ENCODE measurements at places on chromosomes 11 and 22.

GRCh38 chr11:36266767-36267166, 22.5 kb downstream of the COMMD9 start:
- DNase-seq: no peak

- DNase-seq: no peak
Measured at GRCh38 chr11:3831378-3832239, 9.2 kb downstream of the RHOG start.

- DNase-seq: no peak
Measured at GRCh38 chr11:95827696-95828095, 37.4 kb downstream of the CEP57 start.

DNA sequence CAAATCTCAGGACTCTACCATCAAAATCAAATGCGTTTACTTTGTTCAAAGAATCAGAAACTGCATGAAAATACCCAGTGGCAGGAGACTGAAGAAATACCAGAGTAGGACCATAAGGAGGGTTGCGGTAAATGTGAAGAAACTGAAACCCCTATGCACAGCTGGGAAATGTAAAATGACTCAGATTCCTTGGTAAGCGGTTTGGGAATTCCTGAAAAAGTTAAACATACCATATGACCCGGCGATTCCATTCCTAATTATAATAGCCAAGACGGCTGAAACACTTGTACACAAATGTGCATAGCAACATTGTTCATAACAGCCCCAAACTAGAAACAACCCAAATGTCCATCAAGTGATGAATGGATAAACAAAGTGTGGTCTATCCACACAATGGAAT, 114.1 kb upstream of the GRAMD1B start:
- DNase-seq: no peak

GRCh38 chr22:25071720-25072119, 119.2 kb downstream of the KIAA1671 start:
- DNase-seq: no peak

DNA sequence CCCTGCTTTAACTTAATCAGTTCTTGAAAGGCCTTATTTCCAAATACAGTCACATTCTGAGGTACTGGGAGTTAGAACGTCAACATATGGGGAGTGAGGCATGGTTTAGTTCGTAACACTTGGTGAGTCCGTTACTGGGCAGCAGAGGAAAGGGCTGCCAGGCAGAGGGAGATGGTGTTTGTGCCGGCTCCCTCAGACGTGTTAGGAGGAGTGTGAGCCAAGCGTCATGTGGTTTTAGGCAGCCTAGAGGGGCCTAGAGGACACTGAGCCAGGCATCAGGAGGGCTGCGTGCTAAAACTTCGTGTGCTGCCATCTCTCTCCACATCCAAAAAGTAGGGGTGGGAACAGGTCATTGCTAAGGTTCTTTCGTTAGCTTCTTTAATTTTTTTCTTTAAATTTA, 10.2 kb downstream of the BCR start:
- DNase-seq: no peak

DNA sequence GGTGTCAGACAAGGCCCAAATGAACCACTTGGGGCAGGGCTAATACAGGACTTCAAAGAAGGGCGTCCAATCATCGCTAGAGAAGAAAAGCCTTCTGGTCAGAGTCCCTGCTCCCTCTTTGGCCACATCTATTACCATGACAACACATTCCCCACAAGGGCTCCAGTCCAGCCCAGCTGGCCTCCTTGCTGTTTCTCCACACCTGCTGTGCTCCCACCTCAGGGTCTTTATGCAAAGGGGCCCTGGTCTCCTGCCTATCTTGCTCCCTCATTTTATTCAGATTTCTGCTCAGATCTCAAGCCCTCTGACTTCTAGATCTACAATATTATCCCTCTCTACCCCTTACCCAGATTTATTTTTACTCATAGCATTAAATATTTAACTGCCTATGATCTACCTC, 58.0 kb upstream of the KIRREL3 start:
- DNase-seq: no peak

DNA sequence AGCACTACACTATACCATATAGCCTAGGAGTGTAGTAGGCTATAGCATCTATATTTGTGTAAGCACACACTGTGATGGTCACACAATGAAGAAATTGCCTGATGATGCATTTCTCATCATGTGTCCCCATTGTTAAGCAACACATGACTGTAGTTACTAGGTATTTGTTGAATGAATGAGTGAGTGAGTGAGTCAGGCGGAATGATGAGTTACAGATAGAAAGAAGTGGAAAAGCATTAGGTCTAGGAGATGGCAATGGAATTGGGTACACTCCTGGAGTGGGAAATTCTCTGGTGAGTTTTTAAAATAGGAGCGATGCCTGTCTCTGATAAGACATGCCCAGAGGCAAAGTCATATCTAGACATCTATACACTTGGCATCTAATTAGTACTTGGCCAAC, 160.5 kb upstream of the TBCEL start:
- DNase-seq: no peak

GRCh38 chr11:107751082-107751481, 39.2 kb upstream of the SLN start:
- DNase-seq: no peak

DNA sequence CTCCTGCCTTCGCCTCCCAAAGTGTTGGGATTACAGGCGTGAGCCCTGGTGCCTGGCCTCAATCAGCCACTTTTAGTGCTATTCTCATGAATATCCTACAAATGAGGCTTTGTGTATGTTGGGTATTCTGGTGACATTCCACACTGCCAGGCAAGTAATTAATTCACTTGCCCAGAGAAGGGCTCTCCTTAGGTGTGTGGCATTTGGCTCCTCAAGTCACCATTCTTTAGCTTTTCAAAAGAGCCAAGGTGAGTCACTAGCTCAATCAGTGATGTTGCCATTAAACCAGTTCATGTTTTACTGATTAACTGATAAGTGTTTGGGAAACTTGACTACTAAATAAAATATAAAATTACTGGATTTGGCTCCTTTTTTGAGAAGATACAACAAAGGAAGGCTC, 52.2 kb downstream of the SLC25A17 start:
- DNase-seq: no peak

DNA sequence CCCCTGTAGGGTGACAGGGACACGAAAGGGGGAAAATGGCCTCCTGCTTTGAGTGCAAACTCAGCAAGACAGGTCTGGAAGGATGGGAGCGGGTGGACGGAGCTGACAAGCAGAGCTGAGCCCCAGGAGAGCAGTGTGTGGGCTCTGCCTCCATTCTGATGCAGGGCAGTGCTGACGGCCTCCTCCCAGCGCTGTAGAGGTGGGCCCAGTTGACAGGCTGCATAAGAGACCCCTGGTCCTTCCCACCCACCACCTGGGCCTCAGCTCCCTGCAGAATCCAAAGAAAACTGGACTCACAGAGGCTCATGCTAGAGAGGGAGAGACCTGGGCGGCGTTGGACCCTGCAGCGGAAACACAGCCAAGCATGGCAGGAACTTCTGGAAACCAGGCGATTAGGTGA, 1113.4 kb downstream of the BRD1 start:
- DNase-seq: no peak

DNA sequence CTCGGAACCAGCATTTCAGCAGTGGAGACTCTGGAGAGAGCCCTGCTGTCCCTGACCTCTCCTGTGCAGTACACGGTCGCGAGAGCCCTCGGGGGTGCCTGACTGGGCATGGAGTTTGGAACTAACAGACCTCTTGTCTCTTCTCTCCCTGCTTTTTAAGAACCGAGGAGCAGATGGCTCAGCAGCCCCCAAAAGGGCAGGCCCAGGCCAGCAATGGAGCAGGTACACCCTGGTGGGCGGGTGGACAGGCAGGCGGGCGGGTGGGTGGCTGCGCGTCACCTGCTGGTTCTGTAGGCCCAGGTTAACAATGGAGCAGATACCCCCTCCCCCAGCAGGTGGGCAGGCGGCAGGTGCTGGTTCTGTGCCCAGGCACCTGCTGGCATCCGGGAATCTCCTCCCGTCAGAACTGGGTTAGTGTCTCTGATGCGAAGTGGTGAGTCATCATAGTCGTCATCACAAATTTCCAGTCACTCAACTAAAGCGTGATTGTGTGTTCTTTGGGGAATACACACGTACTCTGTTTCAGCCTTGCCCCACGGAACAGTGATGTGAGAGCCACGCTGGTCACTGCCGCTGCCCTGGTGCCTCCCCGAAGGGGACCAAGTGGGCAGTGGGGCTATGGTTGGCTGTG, 41.1 kb downstream of the GRAMD4 start:
- no peak for DNase-seq

DNA sequence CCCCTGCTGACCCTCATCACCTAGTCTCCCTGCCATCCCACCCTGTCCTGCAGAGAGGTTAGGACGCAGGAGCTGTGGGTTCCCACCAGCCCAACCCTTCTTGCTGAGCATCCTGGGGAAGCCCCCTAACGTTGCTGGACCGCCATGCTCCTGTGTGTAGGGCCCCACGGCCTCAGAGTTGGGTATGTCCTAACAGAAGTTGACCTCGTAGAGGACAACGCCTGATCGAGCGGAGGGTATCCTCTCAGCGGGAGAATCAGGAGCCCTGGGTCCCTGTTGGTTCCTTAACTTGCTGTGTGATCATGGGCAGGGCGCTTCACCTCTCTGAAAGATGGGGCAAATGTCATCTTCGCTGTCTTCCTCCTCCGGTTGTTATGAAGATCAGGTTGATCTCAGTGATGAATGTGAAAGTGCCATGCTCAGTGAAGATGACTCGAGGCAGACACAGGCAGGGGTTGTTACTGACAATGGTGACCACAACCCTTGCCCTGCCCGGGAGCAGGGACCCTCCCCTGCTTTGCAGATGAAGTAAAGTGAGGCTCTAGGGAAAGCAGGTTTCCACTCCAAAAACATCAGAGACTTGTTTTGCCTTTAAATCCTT, 19.3 kb upstream of the CD5 start:
- DNase-seq: no peak

- no peak for DNase-seq
Measured at GRCh38 chr11:14446701-14447169, 52.9 kb downstream of the COPB1 start.

GRCh38 chr11:74474316-74474715, 7.0 kb upstream of the KCNE3 start:
- no peak for DNase-seq

GRCh38 chr11:41003339-41004282, 455.8 kb downstream of the LRRC4C start:
- no peak for DNase-seq

Measured in central memory CD8-positive, alpha-beta T cell (primary cell).